ENCODE measurements at places on chromosomes 13 and 19.

GRCh38 chr13:102484329-102484728 lies 82.5 kb upstream of the FGF14 start:
- DNase-seq: no peak

DNA sequence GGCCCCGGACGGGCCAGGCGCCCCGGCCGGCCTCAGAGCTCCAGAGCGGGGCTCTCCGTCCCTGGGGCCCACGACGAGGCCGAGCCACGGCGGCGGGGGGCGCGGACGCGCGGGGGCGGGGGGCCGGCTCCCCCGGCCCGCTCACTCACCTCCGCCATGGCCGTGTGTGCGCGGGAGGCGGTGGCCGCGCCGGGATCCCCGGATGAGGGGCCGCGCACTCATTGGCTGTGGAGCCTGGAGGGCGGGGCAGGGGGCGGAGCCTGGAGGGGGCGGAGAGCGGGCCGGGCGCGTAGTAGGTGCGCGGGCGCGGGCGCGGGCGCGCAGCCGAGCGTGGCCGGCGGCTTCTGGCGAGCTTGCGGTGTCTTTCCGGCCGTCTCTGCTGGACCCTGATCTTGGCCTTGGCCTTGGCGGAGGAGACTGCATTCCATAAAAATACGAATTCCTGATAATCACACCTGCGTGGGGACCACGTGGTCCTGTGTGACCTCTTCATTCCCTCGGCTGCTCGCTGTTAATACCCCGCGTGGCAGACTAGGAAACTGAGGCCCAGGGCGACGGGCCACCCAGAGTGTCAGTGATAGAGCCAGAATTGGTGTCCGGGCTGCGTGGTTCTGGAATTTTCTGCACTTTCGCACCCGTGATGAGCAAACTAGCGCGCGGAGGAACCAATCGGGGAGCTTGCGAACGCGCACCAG lies at the start of gene MIER2:
Gene MIER2 (minus strand): TSS at position 172 of the 695 bp plus-strand sequence. CDS start 14 bp downstream, at position 158.
- DNase-seq: peak; percentile 92

DNA sequence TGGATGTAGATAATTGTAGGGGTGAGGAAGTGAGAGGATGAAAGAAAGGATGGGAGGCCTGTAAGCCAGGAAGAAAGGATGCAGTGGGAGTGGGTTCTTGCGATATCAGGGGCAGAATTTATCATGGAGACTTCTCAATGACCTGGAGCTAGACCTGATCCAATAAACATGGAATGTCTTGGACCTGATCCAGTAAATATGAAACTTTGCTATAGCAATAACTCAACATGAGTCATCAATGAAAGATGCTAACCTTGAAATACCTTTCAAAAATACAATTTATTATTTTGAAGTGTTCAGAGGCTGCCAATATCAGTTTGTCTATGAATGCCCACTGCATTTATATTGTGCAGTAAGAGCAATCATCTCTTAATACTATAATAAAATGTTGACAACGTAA lies 279.5 kb downstream of the POU4F1 start:
- DNase-seq: no peak

DNA sequence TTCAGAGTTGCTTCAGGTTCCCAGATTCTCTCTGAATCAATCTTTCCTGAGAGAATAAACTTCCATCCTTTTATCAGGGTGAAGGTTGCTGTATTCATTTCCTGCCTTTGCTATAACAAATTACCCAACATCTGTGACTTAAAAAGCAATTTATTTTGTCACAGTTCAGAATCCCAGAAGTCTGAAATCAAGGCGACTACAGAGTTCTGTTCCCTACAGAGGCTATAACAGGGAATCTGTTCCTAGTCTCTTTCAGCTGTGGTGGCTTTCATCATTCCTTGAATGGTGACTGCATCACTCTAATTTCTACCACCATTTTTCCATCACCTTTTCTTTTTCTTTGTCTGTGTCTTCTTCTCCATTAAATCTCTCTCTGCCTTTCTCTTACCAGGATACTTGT lies 459.3 kb upstream of the PRR20A start:
- DNase-seq: no peak

DNA sequence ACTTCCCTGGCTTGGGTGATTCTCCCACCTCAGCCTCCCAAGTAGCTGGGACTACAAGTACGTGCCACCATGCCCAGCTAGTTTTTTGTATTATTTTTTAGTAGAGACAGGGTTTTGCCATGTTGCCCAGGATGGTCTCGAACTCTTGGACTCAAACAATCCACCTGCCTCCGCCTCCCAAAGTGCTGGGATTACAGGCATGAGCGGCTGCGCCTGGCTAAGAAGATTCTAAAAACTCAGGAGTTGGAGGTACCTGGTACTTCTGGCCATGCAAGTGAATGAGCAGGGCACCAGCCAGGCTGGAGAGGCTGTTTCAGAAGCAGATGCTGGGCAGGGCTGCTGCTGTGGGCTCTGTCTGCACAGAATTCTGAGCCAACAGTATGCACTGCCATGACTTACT lies 6.1 kb downstream of the MZF1 start:
- no peak for DNase-seq

- DNase-seq: no peak
Measured at GRCh38 chr19:2334986-2335846, 6.7 kb downstream of the SPPL2B start.

DNA sequence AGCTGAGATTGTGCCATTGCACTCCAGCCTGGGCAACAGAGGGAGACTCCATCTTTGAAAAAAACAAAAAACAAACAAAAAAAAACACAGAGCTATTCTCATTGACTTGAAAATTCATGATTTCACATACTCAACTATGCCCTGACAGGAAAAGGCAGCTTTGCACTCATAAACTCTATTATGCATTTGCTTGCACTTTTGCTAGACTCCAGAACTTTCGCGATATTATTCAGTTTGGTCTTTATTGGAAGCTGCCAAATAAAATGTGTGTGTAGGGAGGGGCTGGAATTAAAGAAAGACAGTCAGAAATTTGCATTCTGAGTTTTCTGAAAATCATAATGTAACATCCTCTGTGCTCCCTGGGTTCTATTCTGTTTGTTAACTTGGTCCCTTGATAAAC lies 635.1 kb upstream of the KLF12 start:
- DNase-seq: no peak

DNA sequence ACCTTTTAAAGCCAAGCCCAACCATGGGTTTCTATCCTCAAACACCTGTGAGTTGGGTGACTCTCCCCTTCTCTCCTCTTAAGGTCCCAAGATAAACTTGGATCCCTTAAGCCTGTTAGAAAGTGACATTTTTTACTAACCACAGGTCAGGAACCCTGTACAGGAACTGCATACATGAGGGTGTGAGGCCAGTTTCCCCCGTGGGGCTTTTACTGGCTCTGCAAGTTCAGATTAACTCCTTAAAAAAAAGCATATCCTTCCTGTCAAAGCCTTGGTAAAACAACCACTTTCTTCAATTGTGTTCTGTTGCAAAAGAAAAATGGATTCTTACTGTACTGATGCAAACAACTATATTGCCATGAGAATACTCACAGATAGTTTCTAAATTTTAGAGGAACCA lies 2638.7 kb upstream of the PCDH20 start:
- no peak for DNase-seq

- DNase-seq: no peak
Measured at GRCh38 chr19:7888145-7888825, at the start of gene LRRC8E. LRRC8E (plus strand) TSS chr19:7888510; CDS start chr19:7895604, 7,094 bp downstream.

GRCh38 chr13:90420683-90421082 lies 926.8 kb upstream of the MIR17HG start:
- no peak for DNase-seq

DNA sequence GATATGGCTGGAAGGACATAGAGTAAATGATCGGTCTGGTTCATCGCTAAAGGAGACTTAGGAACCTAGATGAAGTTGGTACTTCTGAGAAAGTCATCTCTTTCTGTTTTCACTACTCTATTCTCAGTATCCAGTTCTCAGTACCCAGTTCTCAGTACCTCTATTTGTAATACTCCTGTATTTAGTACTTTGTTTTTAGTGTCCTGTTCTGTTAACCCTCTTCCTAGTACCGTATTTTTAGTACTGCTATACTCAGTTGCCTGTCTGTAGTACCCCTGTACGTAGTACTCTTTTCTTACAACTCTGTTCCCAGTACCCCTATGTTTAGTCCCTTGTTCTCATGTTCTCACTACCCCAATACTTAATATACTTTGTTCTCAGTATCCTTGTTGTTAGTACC lies 1.2 kb downstream of the RFXAP start:
- no peak for DNase-seq

GRCh38 chr13:34276764-34277163 lies 458.8 kb downstream of the RFC3 start:
- no peak for DNase-seq

GRCh38 chr13:40375489-40376171 lies 290.8 kb downstream of the FOXO1 start:
- no peak for DNase-seq

DNA sequence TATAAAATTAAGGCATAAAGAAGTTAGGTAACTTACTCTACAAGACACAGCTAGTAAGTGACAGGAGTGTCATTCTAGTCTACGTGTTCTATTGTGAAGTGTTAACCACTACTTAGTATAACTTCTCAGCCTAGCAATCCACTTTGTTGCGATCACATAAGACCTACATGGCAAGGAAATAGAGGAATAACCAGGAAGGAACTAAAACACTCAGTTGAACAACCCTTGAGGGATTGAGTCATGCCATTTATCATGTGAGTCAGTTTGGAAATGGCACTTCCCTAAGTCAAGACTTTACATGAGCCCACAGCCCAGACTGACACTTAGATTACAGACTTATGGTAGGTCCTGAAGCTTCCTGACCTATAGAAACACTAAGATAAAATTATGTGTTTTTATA lies 279.5 kb upstream of the PCDH20 start:
- DNase-seq: no peak

Measured in NCI-H1417 (cell line).